ENCODE measurements at places on chromosomes 16 and 17. TPM values are rescaled to one million over a fixed set of nuclear protein-coding genes. Genes with fewer than 3 reads are reported as not detected.

DNA sequence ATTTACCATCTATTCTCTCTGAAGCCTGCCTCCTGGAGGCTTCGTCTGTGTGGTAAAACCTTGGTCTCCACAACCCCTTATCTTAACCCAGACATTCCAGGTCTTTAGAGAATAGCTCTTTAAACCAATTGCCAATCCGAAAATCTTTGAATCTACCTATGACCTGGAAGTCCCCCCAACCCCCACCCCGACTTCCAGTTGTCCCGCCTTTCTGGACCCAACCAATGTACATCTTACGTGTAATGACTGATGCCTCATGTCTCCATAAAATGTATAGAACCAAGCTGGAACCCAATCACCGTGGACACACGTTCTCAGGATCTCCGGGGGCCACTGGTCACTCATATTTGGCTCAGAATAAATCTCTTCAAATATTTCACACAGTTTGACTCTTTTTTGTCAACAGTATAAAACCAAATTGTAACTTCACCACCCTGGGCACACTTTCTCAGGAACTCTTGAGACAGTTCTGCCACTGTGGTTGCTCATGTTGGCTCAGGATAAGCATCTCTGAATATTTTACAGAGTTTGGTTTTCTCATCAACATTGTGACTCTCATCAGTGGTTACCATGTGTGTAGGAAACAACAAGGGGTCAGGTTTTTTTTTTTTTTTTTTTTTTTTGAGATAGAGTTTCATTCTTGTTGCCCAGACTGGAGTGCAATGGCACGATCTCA is 18.1 kb upstream of the DNAH17 start:
- H3K4me3 ChIP-seq = no peak overlapping the region
- peak; percentile 51 for DNase-seq
- H3K27me3 ChIP-seq = no peaks in the 10 kb centered on the region
- H3K4me1 ChIP-seq = peaks cover 48% of the 10 kb centered on the region

DNA sequence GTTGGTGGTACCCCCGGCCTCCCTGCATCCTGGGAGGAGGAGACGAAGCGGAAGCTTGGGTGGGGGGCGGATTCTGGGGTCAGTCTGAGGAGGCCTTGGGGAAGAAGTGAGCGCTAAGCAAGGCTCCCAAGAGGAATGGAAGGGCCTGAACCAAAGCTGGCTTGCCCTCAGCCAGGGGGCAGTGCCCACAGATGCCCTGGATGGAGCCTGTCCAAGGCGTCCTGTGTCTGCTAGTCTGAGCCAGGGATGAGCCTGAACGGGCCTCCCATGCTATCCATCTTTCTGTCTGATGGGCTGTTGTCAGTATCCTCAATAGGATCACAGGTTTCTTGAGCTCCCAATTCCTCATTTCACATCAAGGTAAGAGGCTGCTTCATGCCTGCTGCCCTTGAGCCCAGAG is 122.3 kb upstream of the LHX1 start:
- DNase-seq = no peak
- H3K4me1 ChIP-seq = no peaks in the 10 kb centered on the region
- H3K36me3 ChIP-seq = no peaks in the 10 kb centered on the region
- peaks cover 14% of the 10 kb centered on the region for H3K27me3 ChIP-seq
- H3K27ac ChIP-seq = no peak overlapping the region
- no peak overlapping the region for H3K4me3 ChIP-seq

DNA sequence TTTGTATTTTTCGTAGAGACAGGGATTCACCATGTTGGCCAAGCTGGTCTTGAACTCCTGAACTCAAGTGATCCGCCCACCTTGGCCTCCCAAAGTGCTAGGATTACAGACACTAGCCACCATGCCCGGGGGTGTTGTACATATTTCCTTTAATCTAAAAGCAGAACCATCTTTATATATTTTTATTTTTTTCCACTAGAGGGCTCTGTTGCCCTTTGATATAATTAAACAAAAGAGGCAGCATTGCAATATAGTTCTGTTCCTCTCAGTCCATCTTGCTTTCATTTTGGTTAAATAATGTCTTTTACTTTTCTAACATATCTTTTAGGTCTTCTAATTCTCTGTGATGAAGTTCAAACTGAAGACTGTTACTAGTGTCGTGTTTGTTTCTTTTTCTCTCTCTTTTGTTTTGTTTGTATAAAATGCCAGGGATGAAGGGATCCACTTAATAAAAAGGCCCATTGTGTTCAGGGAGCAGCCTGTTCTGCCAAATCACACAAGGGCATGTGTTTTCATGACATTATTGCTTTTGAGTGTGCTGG is 23.4 kb downstream of the WWOX start:
- peaks cover 7% of the 10 kb centered on the region for H3K4me1 ChIP-seq
- H3K27me3 ChIP-seq = no peaks in the 10 kb centered on the region
- no peak overlapping the region for H3K27ac ChIP-seq
- peaks cover 9% of the 10 kb centered on the region for H3K36me3 ChIP-seq
- H3K4me3 ChIP-seq = no peak overlapping the region

The TP53TG3 gene
- total RNA-seq = not detected
